T-helper 2 cell treated with Interferon-gamma antibody and Interleukin-4, amounts not matched to agents 5 μg/mL and 100 μg/mL, for 36 hours (primary cell): ENCODE measurements at places on chromosomes 12 and 14.

DNA sequence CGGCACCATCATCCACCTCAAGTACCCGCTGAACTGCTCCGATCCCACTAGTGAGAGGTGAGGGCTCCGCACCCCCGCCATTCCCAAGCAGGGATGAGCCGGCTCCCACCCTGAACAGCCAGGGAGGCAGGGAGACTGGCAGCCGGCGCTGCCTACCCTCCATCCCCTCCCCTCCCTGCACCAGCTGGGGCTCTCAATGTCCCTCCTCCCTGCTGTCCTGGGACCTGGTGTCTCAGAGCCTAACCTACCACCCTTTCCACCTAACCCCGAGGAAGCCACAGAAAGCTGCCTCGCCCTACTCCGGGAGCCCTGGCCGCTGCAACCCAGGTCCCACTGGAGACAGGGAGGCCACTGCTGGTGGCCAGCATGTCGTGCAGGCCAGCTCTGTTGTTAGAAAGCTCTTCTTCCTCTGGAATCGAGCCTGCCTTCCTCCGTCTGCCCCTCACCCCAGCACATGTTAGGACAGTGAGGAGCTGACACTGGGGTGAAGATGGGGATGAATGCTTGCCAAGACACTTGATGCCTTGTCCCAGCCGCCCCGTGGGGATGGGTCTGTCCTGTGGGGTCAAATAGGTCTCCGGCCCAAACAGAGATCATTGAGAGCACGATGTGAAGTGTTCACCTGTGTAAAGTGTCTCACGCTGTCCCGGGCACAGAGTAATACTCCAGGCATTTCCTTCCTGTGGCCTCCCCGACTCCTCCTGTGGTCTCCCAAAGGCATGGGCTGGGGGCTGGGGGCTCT is 1.1 kb downstream of the PTPN6 start:
- no peak for DNase-seq

GRCh38 chr14:83757916-83758315 is 1772.0 kb upstream of the FLRT2 start:
- no peak for DNase-seq

- DNase-seq = no peak
Measured at GRCh38 chr12:60072911-60073310, 477.1 kb downstream of the SLC16A7 start.

- DNase-seq = no peak
Measured at GRCh38 chr14:80764921-80765507, 176.5 kb downstream of the CEP128 start.

GRCh38 chr12:34119366-34119765 is 97.1 kb downstream of the ALG10 start:
- DNase-seq = no peak

- no peak for DNase-seq
Measured at GRCh38 chr14:39322807-39323206, 89.1 kb downstream of the MIA2 start.

DNA sequence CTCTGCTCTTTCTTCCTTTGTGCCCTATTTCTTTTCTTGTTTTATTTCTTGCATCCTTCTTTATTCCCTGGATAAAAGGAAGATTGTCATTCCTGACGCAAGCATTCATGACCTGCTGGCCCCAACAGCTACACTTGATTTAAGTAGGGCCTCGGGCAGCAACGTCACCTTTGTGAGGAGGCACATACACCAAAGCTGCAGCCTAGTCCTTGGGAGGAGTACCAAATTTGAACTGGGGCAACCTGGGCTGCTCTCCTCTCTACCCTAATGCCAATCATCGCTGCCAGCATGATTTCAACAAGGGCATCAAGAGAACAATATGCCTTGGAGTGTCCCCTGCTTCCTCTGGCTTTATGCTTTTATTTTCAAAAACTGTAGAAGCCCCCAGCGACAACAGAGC is 76.4 kb downstream of the C12orf50 start:
- no peak for DNase-seq

DNA sequence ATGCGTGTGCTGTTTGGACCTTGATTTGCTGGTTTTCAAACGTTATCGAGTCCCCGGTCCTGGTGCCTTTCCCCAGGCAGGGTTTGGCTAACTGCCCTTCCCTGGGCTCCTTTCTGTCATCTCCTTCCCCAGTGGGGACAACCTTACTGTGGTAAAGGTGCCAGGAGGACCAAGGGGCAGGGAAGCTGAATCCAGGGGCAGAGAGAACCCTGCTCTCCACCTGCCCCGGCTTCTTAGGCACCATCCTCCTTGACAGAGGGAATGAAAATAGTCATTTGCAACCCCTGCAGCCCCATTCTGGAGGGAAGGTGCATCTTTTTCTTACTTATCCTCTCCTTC is 5.0 kb downstream of the CEBPE start:
- no peak for DNase-seq

DNA sequence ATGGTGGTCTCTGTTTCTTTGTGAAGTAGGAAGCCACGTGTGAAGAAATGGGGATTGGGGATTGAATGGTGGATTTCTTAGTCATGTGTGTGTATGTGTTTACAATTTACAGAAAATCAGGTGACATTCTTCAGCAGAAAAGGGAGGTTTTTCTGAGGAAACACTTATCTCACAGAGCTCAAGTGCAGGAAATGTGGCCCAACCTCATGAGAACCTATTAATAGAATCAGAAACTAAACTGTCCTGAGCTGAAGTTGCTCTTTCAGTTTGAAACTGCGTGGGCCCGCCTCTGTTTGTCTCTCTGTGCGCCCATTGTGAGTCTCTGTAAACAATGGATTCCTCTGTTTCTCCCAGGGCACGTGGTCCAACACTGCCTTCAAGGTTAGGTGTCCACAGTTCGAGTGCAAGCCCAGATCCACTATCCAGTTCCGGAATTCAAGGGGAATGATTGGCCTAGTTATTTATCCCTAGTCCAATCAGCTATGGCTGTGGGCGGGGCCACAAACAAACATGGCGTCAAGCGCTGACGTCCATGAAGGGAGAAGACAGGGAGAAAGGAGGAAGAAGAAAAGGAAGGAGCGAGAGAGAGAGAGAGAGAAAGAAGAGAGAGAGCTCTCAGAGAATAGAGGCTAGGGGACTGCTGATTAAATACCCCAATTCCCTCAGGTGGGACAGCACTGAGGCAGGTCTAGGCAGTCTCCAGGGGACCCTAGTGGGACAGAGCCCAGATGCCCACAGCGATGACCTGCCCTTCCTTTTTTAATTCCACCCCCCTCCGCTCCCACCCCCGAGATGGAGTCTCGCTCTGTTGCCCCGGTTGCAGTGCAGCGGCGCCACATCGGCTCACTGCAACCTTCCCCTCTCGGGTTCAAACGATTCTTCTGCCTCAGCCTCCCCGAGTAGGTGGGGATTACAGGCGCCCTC is 31.4 kb upstream of the C12orf76 start:
- peak; percentile 83 for DNase-seq

GRCh38 chr12:107258780-107259179 is 165.4 kb upstream of the CRY1 start:
- DNase-seq = no peak

DNA sequence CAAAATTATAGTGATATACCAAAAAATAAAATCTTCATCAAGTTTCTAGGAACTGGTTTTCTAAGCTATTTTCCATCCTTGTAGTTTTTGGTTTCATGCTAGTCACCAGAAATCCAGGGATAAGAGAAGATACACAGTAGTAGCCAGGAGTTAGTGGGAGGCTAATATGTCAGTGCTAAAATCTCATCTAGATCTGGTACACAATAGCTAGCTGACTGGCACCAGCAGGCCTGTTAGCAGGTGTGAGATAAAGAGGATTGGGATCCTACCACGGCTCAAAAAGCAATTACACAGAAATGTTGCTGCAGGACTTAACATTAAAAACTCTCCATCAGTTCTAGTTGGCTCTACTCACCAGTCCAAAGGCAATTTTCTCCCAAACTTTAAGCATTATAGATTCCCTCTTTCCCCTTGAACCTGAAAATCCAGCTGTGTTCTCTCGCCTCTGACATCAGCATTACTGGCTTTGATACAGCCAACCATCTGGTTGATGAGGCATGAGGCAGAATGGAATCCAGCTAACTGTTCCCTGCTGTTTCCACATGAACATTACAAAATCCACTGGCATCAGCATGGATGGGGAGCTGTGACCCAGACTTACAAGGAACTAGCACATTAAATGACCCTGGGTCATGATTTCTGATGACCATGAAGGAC is 41.8 kb upstream of the CCDC196 start:
- DNase-seq = no peak

DNA sequence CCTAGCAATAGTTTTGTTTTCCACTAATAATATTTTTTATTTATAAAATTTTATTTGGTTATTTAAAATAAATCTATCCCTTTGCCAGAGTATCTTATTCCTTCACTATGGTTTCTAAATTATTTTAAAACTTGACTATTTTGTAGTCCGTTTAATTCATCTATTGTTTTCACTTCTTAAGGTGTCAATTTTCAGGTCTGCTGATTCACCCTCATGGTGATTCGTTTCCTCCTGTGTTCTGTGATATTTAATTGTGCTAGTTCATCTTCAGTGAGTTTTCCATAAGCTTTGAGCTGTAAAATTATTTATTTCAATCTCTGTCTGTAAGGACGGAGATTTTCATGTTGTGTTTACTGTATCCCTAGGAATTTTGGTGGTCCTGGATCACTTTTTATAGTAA is 70.6 kb downstream of the SNAPC1 start:
- no peak for DNase-seq

- no peak for DNase-seq
Measured at GRCh38 chr12:57429473-57430111, 1.3 kb downstream of the R3HDM2 start.

DNA sequence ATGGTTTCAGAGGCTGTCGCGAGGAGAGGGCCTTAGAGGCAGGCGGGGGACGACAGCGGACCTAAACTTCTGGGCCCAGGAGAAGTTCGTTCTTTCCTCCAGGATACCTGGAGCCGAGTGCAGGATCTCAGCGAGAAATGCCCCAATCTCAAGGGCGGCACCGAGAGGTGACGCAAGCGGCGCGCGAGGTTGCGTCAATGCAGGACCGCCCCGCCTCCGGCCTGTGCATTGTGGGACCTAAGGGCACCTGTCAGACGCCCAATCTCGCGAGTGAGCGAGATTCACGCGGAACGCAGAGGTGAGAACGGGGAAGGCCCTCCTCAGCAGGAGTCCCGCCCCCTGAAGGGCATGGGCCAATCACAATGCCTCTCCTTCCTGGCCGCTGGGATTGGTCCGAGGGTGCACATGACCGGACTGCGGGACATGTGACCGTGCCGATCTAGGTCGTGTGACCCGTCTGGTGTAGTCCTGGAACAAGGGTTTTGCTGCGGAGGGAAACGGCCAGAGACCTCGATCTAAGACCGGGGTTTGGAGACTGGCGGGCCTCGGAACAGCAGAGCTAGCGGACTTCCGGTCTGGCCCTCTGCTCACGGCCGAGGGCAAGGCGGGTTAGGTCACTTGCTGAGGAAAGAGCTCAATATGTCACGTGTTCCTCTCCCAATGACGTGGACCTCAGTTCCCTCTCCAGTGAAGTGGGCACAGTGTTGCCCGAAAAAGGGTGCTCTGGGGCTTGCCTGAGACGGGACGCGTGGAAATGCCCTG is 16.3 kb upstream of the DYNC1H1 start:
- DNase-seq = peak; percentile 100

GRCh38 chr14:60965402-60965801 is 15.5 kb downstream of the TRMT5 start:
- DNase-seq = peak; percentile 18

DNA sequence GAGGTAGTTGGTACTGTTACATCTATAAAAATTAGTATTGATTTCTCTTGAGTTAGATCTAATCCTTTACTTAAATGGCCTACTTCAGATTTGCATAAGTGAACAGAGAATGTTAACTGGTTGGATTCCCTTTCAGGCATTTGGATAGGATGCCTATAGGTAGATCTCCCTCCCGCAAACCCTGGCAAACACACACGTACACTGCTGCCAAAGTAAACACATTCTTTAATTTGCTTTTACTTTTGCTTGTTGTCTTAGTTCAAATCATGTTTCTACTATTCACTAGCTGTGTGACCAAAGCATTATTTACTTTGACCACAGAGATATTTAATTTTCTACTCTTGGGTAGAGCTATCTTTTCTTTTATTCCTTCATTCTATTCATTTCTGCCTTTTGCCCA is 936.1 kb upstream of the FBXO33 start:
- no peak for DNase-seq

GRCh38 chr12:52189376-52190174 is 2.2 kb downstream of the KRT80 start:
- DNase-seq = no peak

- no peak for DNase-seq
Measured at GRCh38 chr14:66403183-66403582, 83.0 kb upstream of the CCDC196 start.

DNA sequence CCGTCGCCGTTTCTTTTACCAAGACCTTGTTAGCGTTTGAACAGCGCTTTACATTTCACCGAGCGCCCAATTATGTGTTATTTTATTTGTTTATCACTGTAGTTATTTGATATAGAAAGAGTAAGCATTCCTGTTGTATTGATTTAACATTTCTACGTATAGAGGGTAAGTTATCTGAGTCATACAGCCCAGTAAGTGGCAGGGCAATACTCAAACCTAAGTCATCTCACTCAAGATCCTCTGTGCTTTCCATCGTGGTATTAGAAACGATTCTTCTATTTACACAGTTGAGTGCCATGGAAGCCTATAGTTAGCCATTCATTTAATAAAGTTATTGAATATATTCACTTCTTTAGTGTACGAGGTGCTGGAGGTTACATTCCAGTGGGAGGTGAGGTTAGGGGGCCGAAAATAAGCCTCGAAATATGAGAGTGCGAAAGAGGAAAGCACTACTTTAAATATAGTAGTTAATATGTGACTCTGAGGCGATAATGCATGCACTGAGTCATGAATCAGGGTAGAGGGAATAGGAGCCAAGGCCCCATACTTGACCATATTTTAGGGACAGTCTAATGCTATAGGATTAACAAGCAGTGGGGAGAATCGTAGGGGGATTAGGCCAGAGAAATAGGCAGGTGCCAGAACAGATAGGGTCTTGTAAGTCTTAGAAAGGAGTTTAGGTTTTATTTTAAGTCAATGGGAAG is 629 bp downstream of the RAD51AP1 start:
- no peak for DNase-seq

DNA sequence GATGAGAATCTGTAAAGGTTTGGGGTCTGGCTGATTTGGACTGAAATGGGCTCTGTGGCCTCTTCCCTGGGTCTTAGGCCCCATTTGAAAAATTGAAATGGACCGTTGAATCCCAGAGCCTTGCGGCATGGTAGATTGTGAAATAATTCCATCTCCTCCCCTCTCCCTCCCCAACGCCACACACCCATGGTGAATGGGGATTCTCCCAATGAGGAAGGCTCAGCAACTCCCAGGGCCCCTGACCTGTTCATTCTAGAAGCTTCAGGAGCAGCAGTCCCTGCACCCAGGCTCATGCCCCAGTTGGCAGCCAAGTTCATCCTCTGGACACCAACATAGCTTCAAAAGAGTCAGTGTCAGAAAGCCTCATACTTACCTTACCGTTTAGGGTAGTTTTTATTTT is 217.4 kb downstream of the ZFP36L1 start:
- DNase-seq = no peak
